ENCODE measurements at places on chromosomes 12 and 14.

DNA sequence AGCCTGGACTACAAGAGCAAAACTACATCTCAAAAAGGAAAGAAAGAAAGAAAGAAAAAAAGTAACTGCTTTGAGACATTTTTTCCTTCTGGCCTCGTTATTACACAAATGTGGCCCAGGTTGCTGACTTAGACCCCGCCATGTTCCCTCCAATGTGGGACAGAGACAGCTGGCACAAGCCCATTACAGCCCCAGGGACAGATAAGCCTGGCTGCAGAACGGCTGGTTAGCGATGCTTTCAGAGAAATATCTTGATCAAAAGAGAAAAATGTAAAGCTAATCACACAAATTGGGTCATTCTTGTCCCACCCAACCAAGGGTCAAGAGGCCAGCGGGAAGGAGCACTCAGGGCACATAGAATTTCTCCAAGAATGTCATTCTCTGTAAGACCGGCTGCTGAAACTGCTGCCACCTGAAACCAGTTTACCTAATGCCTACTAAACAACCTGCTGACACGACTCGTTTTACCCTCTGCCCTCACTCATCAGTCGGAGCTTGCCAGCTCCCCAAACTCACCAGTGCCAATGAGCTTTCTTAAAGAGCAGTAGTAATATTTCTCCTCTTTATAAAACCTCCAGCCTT is 63.1 kb downstream of the TNFAIP2 start:
- DNase-seq: no peak

DNA sequence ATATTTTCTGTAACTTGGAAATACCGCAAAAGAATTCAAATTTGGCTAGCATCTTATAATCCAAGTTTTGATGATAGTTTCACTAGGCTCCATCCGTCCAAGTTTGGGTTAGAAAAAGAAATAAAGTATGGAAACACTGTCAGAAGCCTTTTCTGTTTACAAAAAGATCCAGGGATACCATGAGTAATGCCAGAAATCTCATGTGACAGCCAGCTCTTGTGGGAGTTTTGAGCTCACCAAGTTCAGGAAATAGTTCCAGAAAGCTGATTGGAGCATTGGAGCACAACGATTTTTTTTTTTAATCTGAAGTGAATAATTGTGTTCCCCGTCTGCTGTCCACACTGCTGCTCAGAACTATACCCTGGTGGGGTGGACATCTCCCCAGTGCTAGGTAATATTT is 229.7 kb upstream of the NPAS3 start:
- DNase-seq: no peak

DNA sequence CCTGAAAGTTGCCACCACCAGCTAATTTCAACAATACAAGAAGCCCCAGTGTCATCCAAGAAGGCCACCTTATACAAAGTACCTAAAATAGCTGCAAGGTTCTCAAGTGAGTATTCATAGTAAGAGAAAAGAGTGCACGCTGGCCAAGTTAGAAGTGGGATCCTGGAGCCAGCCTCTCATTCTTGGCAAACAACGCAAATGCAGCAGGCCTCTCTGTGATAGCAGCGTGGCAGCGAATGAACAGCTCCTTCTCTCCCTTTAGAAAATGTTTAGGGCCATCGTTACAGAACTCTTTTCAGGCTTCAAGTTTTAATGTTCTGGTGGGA is 78.0 kb upstream of the IFNG-AS1 start:
- DNase-seq: no peak

GRCh38 chr12:61254225-61254624 is 1006.0 kb upstream of the USP15 start:
- no peak for DNase-seq

GRCh38 chr12:7146906-7147305 is 16.7 kb downstream of the CLSTN3 start:
- no peak for DNase-seq

GRCh38 chr12:132936163-132936562 is 19.9 kb downstream of the ZNF605 start:
- DNase-seq: no peak

DNA sequence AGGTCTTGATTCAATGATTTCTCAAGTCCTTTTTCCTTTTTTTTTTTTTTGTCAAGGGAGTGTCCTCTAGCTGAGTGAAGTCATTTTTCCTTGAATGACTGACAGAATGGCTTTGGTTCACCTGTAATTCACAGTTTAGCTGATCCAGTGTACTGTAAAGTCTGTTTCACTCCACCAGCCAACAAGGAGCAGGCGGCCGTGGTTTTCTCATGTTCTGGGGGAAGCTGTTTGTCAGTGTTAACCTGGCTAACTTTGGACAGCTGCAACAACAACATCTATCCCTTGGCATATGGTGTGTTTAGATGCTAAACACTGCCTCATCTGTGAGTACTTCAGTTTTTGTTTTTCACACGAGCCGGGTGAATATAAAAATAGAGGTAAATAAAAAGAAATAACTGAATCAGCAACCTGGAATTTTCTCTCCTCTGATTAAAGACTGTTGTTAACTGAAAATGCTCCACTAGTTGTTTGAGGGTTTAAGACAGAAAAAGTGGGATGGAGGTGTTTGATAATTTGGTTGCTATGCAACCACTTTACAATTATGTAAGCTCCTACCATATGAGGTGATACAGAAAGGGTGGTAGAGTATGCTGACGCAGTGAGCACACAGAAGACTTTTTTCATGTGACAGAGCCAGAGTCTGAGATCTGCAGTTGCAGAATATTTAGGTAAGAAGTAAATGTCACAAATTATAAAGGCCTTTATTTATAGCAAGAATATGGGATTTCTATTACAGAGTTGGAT is 50.3 kb upstream of the SLC2A13 start:
- DNase-seq: no peak

GRCh38 chr12:82517808-82518207 is 159.5 kb downstream of the METTL25 start:
- DNase-seq: no peak

GRCh38 chr12:33438025-33438772 is 1.4 kb downstream of the SYT10 start:
- DNase-seq: no peak

DNA sequence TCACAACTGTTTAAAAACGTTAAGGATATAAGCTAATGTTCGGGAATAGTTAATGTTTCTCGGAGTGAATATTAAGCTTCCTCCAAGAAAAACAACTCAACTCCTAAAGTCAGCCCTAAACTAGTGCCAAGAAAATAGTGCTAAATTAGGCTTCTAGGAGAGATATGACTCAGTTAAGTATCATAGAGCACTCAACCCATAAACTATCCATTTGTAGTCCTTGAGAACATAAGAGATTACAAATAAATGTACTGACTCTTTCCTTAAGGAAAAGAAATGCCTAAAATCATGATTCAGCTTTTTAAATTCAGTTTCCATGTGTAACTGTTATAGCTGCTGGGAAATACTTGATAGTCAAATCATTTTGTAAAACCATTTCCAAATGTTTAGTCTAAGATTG is 117.1 kb downstream of the HMGA2 start:
- DNase-seq: no peak

- DNase-seq: no peak
These were observed 220.5 kb downstream of the BCAT1 start for GRCh38 chr12:24728366-24728765.

DNA sequence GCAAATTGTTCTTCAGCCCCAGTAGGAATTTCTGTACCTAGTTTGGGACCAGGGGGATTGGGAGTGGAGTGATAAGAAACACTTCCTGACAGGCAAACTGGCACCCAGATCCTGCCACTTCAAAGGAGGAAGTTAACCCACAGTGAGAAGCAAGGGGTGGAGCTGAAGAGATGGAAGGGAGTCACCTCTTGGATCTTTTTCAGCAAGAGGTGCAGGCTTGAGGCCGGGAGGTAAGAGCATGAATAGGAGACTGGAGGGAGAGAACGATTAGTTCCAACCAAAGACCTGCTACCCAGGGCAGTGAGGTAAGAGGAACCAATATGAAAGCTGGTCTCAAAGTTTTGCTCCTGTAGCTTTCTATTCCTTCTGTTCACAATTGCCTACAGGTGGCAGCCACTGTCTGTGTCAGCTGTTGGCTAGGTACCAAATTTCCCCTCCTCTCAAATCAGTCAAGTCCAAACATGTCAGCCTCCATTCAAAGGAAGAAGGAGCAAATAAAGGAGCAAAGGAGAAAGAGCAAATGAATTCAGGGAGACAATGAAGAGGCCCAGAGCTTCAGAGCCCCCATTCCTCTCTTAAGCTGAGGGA is 14.9 kb upstream of the TAC3 start:
- no peak for DNase-seq

DNA sequence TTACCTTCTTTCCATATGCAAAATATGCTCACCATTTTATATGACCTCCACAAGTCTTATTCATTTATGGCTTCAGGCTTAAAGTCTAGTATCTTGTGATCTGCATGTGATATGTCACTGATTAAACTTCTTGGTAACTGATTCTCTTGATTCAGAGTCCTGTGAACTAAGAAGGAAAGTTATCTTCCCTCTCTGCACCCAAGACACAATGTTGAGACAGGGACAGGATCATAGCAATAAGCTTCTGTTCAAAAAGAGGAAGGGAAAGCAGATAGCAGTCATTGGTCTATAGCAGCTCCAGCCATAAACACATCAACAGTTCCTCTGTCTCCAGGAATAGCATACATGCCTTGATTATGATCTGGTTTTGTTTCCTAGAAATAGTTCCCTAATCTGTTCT is 103.1 kb downstream of the UNC79 start:
- DNase-seq: no peak

- DNase-seq: no peak
These were observed 91.4 kb downstream of the FAR2 start for GRCh38 chr12:29240441-29240840.

Data from NCI-H1092 (cell line).